ENCODE measurements at places on chromosomes 13 and 19. TPM values are rescaled to one million over a fixed set of nuclear protein-coding genes. Genes with fewer than 3 reads are reported as not detected.

PEAK3 gene
- 0.52 TPM for total RNA-seq

ZNF552 gene
- total RNA-seq = 13.3 TPM

EBI3 gene
- total RNA-seq = 0.42 TPM

ZNF132 gene
- total RNA-seq = 1.9 TPM

GAPDHS gene
- not detected for total RNA-seq

MADCAM1 gene
- not detected for total RNA-seq

ZNF442 gene
- total RNA-seq = 1.0 TPM

TRPM4 gene
- 1.5 TPM for total RNA-seq

MYO16 gene
- 0.94 TPM for total RNA-seq

ZNF235 gene
- total RNA-seq = 2.7 TPM

SAMD4B gene
- 30.0 TPM for total RNA-seq

ARRDC5 gene
- 4.3 TPM for total RNA-seq

ZNF208 gene
- total RNA-seq = 3.1 TPM

B3GLCT gene
- 6.1 TPM for total RNA-seq

PLA2G4C gene
- 4.2 TPM for total RNA-seq

ZNF563 gene
- total RNA-seq = 3.1 TPM

KIRREL2 gene
- total RNA-seq = 0.10 TPM

EPSTI1 gene
- total RNA-seq = 14.9 TPM

ERICH4 gene
- total RNA-seq = not detected

Measured in mononuclear cell (primary cell).